ENCODE measurements at places on chromosomes 5 and 9.

GRCh38 chr5:74094096-74094781 is 468.2 kb downstream of the ARHGEF28 start:
- DNase-seq = no peak

DNA sequence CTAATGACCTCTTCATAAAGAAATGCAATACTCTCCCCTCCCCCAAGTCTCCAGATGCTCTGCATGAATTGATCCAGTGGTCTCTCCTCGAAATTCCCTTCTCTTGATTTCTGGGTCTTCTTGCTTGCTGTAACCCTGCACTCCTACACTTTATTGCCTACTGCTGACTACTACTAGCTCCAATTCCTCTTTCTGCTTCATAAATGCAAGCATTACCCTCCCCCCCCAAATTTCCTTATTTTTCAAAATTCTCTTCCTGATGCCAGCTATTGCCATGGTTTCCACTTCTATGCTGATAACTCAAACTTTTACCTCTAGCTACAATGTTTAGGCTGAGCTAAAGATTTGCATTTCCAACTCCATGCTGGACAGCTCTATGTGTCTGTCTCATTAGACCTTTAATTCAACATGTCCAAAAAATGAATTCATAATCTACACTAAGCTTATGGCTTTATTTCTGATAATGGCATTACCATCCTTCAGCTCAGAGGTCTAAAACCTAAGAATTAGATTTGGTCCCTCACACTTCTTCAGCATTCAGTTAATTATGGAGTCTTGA is 1.4 kb downstream of the ZBTB26 start:
- no peak for DNase-seq

- DNase-seq = no peak
These were observed 546.0 kb upstream of the GRAMD2B start for GRCh38 chr5:125877248-125877647.

DNA sequence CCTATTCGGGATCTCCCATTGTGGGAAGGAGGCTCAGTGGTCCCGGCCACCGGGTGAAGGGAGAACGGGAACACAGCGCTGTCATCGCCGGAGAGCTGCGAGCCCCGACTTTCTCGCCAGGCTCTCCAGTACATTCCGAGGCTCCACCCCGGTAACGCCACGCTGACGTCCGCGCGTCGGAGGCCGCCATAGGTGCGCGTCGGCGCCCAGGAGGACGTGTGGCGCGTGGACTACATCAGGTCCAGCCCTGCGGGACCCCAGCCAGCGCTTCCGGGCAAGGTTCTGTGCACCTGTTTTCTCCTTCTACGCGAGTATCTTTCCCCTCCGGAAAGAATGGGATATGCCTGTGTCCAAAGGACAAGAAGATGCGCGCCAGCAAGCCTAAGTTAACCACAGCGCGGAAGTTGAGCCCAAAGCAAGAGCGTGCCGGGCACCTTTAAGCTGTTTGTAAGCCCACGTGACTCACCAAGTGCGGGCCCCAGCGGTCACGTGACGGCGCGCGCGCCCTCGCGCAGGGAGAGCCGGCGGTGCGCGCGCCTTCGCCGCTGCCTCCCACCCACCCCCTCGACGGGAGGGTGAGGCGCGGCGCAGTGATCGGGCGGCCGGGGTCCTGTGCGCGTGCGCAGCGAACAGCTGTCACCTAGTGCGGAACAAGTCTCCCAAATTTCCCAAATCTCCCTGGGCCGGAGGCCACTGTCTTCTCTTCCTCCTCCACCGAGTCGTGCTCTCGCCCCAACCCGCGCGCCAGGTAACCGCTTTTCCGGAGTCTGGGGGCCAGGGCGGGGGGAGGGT is at the start of gene KDM4C:
KDM4C (plus strand) TSS at position 518 of the 792 bp plus-strand sequence. CDS start 35,016 bp downstream, outside the sequence.
- DNase-seq = peak; percentile 92

- DNase-seq = no peak
These were observed 186.0 kb upstream of the ADRA1B start for GRCh38 chr5:159730285-159730684.

DNA sequence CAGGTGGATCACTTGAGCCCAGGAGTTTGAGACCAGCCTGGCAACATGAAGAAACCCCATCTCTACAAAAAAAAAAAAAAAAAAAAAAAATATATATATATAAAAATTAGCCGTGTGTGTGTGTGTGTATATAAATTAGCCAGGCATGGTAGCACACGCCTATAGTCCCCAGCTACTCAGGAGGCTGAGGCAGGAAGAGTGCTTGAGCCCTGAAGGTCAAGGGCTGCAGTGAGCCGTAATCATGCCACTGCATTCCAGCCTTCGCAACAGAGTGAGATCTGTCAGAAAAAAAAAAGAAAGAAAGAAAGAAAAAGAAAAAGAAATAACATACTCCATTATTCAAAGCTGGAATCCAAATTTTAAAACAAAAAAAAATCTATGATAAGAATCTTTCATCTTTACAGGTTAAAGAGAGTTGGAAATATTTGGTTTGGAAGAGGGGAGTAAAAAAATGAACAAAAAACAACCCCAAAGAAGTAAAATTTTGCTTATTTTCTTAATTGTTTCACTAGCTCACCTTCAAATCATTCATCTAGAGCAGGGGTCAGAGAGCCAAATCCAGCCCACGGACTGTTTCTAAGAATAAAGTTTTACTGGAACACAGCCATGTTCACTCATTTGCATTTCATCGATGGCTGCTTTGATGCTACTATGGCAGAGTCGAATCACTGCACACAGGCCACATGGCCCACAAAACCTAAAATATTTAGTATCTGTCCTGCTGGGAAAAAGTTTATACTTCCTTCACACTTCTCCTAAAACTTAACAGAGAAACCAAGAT is 109.9 kb downstream of the DROSHA start:
- no peak for DNase-seq

Data from activated T-helper 1 cell treated with Interleukin-2 at 50 U/mL for 16 hours (primary cell).